Activated naive CD8-positive, alpha-beta T cell treated with anti-CD3 and anti-CD28 coated beads, Interleukin-2, amount 10 ng/mL, durations not matched to agents 7 days and 5 days (primary cell): ENCODE measurements at places on chromosomes 3 and 15. TPM values are rescaled to one million over a fixed set of nuclear protein-coding genes. Genes with fewer than 3 reads are reported as not detected.
A peak's percentile ranks its signal among the peaks of the same experiment; 100 is the strongest.

The PLAAT1 gene
- not detected for total RNA-seq

DNA sequence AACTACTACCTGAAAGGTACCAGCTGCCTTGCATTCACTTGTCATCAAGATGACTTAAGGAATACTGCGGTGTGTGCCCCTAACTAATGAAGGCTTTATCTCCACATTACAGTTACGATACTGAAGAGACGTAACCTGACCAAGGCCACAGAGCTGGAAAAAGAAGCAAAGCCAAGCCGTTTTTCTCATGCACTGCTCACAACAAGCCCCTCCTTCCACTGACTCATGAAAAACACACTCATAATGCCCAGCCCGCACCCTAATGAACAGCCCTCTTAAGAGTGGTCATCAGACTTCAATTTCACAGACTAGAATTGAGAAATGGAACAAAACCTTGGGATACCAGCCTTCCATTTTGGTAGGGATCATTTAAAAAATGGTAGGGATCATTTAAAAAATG lies 11.6 kb downstream of the PSMD6 start:
- H3K36me3 ChIP-seq = peaks cover 40% of the 10 kb centered on the region
- no peak for DNase-seq
- H3K27ac ChIP-seq = no peak overlapping the region
- H3K4me3 ChIP-seq = no peak overlapping the region
- H3K4me1 ChIP-seq = peaks cover 16% of the 10 kb centered on the region
- no peaks in the 10 kb centered on the region for H3K27me3 ChIP-seq

GRCh38 chr3:182793663-182794454 lies 555 bp downstream of the ATP11B start:
- no peaks in the 10 kb centered on the region for H3K27me3 ChIP-seq
- peak overlapping the region; percentile 93 for H3K4me3 ChIP-seq
- H3K36me3 ChIP-seq = peaks cover 14% of the 10 kb centered on the region
- peak overlapping the region; percentile 97 for H3K27ac ChIP-seq
- H3K4me1 ChIP-seq = peaks cover 27% of the 10 kb centered on the region
- peak; percentile 74 for DNase-seq

GRCh38 chr15:66070220-66070934 lies 183.2 kb downstream of the MEGF11 start:
- H3K4me3 ChIP-seq = no peak overlapping the region
- no peak overlapping the region for H3K27ac ChIP-seq
- no peaks in the 10 kb centered on the region for H3K4me1 ChIP-seq
- no peaks in the 10 kb centered on the region for H3K36me3 ChIP-seq
- no peaks in the 10 kb centered on the region for H3K27me3 ChIP-seq
- no peak for DNase-seq

DNA sequence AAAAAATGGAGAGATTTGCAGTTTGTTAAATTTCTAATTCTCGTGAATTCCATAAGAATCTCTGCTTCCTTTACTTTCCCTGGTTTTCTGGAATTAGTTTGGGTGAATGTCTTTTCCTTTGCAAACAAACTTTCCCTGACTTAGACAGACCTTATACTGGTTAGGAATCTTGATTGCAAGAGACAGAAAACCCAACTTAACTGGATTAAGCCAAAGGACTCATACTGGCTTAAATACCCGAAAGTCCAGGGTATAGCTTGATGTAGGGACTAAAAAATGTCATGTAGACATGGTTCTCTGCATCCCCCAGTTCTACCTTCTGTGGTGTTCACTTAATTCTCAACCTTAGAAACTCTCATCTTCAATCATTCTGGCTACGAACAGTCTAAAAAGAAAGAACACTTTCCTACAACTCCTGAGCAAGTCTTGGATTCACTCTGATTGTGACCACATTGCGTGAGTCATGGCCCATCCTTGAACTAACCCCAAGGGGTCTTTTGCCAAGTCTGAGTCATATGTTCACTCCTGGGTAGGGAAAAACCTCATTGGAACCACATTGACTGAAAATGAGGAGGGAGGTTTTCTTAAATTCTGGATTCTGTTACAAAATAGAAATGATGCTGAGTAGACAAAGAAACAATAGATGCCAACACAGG lies 136.0 kb upstream of the DAZL start:
- H3K4me1 ChIP-seq = no peaks in the 10 kb centered on the region
- no peak for DNase-seq
- H3K36me3 ChIP-seq = peaks cover 2% of the 10 kb centered on the region
- H3K27me3 ChIP-seq = no peaks in the 10 kb centered on the region
